Femur (tissue), 1 donor: ENCODE measurements at places on chromosomes 4 and X.
A peak's percentile ranks its signal among the peaks of the same experiment; 100 is the strongest.

DNA sequence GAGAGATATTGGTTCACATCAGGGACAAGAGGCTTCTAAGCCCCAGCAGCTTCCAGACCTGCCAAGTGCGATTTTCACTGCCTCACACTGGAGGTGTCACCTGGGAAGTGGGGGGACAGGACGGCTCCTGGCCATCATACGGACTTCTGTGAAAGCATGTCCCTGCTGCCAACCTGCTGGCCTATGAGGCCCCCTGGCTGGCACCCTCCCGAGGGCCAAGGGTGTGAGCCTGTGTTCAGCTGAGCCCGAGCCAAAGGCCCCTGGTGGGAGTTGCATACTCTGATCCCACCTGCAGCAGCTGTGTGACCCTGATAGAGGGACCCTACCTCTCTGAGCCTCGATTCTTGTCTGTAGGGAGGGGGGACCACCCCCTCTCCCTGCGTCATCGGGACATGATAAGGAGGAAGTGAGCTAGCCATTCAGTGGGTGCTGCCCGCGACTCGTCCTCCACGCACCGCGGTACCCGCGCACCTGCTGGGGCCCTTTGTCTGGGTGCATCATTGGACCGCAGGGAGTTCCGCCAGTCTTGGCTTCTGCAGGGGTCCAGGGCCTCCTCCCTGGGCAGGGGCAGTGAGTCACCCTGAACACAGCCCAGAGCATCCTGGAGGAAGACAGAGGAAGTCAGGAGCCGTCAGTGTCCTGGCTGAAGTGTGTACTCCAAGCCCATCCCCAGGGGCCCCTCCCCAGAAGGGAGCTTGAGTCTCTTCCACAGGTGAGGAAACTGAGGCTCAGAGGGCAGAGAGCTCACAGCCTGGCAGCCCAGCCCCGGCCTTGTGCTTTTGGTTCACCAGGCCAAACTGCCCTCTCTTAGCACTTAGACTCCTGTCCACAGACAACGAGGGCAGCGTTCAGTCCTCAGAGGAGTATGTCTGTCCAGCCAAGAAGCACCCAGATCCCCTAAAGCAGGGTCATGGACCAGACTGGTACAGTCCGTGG lies 24.1 kb downstream of the C4orf50 start:
- DNase-seq: no peak

GRCh38 chr4:46994007-46994405 lies 625 bp upstream of the GABRA4 start:
- DNase-seq: no peak

- DNase-seq: no peak
Measured at GRCh38 chrX:68114573-68115129, 318.6 kb downstream of the OPHN1 start.

DNA sequence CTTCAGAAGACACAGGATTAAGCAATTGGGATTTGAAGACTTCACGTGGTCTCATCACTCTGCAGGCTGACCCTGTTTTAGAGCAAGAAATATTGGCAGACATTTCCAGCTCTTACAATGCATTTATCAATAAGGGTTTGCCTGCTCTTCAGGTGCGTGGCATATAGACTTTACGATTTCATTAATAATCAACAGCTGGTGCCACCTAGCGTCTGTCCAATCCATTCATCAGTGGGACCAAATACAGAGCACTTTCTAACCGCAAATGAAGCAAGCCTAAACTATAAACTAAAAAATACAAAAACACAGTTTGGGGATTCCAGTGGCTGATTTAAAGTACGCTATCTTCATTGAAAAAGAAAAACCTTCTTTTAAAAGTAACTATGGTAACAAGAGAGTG lies 125.4 kb upstream of the DMD start:
- DNase-seq: peak; percentile 16

DNA sequence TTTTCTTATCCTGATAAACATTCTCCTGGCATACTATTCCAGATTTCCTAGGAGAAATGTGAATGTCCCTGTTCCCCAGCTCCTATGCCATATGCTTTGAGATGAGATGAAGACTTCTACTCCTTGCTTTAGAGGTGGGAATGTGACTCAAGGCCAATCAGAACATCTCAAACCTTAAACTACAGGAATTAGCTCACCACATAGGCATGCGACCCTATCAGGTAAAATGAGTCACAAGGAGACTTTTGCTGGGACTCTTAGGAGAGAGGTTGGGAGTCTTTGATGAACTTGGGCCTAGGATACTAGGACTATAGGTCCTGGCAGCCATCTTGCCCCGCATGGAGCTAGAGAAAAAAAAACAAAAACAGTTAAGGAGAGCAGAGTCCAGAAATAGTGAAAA lies 5.8 kb upstream of the USO1 start:
- no peak for DNase-seq

GRCh38 chrX:131298036-131298435 lies 8.9 kb upstream of the IGSF1 start:
- no peak for DNase-seq

- no peak for DNase-seq
Measured at GRCh38 chrX:21873063-21873775, 17.4 kb downstream of the YY2 start.

GRCh38 chr4:61011051-61011450 lies 189.1 kb upstream of the ADGRL3 start:
- DNase-seq: no peak

DNA sequence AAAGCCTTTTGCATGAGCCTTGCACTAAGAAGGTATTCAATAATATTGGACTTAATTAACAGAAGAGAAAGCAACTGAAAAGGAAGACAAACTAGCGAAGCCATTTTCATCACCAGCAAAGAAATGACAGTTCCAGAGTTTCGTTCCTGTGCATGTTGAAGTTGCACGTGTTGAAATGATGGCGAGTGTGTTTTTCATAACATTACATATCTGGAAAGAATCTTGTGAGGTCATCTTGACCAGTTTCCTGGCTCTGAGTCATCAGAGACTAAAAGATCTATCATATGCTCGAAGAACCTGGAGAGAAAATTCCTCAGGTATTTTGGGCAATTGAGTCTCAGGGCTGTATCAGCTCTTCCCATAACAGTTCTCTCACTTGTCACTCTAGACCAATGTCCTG lies 106.2 kb upstream of the MAML3 start:
- no peak for DNase-seq

DNA sequence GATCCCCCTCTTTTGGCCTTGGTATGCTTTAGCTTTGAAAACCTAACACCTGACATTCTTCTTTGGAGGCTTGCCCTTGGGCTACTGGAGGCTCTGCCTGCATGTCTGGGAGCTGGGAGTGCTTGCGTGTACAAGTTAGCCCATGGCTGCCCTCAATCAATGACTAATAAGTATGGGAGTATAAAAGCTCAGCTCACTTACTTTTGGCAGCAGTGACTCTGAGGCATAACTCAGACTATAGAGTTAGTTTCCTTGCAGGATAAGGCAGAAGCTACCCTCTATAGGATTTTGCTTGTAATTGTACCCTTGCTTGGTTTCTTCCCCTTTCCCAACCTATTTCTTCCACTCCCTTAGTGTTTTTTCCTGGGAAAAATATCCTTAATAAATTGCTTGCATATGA lies 247.9 kb downstream of the PPP1R2C start:
- DNase-seq: no peak

GRCh38 chrX:17520016-17520615 lies 145.1 kb downstream of the NHS start:
- no peak for DNase-seq

DNA sequence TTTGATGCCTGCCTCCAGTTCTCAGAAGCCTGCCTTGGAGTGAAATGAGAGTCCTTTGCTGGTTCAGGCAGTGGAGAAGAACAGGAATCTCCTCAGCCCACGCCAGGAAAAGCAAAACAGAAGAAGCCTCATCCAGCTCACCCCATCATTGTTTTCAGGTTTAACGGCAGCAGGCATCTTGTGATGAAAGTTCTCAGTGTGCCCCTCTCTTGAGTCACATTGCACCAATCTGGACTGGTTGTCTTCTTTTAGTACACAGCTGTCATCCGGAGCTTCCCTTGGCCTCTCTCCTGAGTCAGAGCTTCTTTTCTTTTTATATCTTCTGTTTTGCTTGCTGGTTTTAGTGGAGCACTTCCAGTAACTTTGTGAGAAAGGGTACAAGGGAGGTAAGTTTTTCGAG lies 50.9 kb downstream of the TSPAN7 start:
- DNase-seq: no peak

- no peak for DNase-seq
Measured at GRCh38 chrX:15214588-15214987, 55.3 kb downstream of the ASB9 start.

DNA sequence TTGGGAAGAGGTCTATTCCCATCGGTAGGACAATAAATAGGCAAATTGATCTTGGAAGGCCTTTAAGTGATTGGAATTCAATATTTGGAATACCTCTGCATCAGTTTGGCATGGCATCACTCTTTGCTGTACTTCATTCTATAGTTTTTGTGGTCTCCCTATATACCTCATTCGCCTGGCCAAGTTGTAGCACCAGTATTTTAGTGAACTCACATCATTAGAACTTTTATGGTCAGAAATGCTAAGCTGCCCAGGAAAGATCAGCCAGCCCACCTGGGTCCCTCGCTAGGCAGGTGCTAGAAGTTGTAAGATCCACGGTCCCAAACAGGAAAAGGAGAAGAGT lies 40.3 kb downstream of the ZCCHC13 start:
- DNase-seq: no peak

DNA sequence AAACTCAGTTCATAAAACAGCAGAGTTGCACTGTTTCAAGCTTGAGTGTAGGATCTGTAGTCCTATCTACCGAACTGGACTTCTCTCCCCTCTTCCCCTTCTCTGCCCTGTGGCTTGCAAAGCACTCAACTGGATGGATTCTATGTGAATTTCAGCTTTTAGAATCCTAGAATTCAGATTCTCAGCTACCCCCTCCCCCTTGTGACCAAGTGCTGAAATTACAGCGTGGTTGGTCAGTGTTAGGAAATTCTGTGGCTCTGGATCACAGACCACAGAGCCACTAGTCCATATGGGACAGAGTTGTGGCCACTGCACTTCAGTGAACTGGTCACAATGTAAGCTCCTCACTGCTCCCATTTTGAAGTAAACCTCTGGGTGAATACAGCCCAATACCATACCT lies 64.6 kb upstream of the TRPC5 start:
- DNase-seq: no peak

GRCh38 chrX:48493890-48494364 lies 14.9 kb upstream of the PORCN start:
- no peak for DNase-seq

DNA sequence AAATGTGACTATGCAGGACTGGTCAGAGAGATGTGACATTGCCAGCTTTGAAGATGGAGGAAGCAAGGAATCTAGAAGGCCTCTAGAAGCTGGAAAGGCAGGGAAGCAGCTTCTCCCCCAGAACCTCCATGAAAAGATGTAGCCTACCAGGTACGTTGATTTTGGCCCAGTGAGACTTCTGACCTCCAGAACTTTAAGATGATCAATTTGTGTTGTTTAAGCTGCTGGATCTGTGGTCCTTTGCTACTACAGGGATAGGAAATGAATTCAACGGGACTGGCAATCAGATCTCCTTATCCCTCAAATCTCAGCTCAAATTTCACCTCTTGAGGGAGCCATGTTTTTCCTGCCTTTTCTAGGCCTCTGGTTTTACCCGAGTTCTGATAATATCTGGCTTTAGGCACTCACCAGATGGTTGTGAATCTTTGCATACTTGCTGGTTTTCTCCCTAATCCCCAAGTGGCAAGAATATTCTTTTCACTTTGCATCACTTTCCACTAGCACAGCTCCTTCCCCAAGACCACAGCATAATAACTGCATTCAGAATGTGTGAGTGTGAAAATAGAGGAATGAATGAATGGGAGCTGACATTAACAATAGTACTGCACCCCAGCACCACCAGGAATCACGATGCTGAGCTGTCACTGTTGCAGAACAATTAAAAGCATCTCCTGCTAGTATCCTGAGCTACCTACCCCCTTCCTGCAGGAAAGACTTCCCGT lies 25.5 kb upstream of the TMSB4X start:
- DNase-seq: no peak

DNA sequence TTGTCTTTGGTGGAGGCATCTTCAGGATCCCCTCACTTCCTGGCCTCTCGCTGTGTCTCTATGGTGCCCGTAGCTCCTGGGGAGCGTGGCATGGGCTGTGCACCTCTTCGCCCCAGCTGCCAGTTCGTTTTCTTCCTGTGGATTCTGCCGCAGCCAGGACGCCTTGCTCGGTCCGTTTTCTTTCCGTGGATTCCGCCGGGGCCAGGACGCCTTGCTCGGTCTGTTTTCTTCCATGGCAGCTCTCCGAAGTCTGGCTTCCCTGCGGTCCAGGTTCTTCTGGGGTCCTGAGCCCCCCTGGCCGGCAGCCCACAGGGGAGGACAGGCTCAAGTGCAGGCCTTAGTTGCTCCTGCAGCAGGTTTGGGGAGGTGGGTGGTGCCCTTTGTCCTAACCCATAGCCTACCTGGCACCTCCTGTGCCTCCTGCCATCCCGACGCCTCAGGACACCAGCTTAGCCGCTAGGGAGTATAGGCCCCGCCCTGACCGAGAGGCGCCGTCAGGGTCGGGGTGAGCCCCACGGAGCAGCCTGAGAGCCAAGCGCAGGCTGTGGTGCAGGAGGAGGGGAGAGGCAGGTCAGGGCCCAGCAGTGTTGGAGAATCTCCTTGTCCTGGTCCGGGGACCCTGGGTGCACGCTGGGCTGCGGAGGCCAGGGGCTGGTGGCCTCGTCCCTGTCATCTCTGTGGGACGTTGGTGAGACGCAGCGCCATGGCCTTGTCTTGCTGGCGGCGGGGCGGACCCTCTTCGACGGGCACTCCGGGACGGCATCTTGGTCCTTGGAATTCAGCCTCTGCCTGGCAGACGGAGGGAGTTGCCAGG lies 27.1 kb downstream of the UVSSA start:
- peak; percentile 9 for DNase-seq

GRCh38 chr4:130808492-130808891 lies 1712.5 kb downstream of the C4orf33 start:
- DNase-seq: no peak

- DNase-seq: peak; percentile 65
Measured at GRCh38 chrX:40012868-40013265, 84.9 kb downstream of the BCOR start.

DNA sequence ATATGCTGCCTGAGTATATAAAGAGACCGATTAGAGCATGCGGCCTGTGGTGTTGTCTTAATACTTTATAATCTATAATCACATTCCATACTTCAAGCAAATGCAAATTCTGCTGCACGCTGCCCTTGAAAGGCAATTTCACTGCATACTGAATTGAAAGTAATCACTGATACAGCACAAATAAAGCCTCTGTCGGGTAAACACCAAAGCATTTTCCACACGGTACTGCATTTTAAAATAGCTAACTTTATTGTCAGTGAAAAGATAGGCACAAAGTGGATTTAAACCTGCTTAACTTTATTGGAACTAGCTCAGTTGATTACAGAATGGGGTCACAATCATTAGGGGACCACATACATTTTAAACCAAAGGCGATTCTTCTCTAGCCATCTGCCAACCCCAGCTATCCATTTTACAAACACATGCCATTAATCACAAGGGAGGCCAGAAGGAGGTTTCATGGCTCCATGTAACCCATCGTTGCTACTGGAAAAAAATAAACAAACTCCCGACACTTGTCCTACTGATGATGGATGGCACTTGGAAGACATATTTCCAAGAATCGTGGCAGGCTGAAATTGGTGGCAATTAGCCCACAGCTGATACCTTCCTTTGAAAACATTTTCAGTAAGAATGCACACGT lies 65.9 kb downstream of the AMOT start:
- DNase-seq: no peak
